ENCODE measurements at places on chromosomes 2 and 18. TPM values are rescaled to one million over a fixed set of nuclear protein-coding genes. Genes with fewer than 3 reads are reported as not detected.

DNA sequence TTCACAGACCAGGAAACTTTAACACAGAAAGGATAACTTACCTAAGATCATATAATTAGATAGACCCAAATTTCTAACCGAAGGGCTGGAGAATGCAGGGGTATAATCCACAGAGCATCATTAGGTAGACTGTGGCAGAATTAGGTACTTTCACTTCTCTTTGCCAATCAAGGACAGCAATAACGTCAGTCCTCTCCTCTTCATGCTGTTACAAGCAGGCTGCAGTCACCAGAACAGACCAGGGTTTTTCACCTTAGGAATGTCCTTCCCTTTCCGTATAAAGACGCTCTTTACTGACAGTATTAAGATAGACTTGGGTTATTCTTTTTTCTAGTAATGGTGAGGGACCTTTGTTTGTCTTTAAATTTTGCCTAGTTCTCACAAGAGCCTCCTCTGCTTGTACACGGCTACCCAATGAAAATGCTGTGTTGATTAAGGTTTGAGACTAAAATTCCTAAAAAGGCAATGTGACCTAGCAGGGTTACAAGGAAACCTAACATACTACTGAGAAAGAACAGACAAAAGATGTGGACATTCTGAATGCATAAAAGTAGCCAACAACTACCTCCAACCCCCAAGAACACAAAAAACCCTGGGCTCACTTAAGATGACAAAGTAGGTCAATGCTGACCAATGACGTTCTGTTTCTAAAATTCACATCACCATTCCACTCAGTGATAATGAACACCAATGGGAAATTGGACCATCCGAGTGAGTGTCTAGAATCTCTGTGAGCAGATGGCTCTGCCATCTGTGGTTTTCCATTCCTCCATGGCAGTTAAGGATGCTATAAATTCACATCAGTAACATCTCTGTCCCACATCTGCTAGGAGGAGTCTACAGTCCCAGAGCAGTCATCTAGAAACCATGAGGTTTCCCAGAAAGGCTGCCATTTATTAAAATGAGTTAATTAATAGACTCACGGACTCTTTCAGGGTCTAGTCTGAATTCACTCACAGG is 2.1 kb downstream of the PDIA6 start:
- DNase-seq = no peak

- DNase-seq = no peak
Measured at GRCh38 chr18:199768-200167, 41.4 kb downstream of the USP14 start.

DNA sequence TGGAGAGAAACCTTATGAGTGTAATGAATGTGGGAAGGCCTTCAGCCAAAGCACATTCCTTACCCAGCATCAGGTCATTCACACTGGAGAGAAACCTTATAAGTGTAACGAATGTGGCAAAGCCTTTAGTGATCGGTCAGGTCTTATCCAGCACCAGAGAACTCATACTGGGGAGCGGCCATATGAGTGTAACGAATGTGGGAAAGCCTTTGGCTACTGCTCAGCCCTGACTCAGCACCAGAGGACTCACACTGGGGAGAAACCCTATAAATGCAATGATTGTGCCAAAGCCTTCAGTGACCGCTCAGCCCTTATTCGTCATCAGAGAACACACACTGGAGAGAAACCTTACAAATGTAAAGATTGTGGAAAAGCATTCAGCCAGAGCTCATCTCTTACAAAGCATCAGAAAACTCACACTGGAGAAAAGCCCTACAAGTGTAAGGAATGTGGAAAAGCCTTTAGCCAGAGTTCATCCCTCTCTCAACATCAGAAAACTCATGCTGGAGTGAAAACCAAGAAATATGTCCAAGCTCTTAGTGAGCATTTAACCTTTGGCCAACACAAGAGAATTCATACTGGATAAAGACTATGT is 7.8 kb downstream of the ZNF892 start:
- DNase-seq = no peak

DNA sequence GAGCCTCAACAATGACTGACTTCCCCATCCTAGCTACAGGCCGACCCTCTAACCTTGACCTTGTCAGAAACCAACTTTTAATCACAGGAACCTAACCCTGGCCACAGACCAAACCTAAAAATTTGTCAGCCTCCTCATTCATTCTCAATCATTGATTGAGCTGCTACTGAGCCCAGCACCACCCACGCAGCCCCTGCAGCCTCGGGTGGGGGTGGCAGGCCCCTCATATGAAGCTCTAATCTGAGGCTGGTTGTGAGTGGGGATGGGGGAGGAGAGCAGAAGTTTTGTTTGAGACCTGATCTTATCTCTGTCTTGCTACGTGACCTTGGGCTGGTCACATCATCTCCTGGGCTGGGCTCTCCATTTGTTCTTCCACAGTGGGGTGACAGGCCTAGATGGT is 99.5 kb upstream of the EPAS1 start:
- no peak for DNase-seq

- DNase-seq = no peak
Measured at GRCh38 chr2:197450465-197450864, 2.9 kb upstream of the COQ10B start.

- no peak for DNase-seq
Measured at GRCh38 chr2:148865512-148865911, 9.5 kb upstream of the KIF5C start.

GRCh38 chr18:23229472-23229871 is 94.2 kb downstream of the CABLES1 start:
- DNase-seq = no peak

- DNase-seq = peak; percentile 67
Measured at GRCh38 chr18:8264861-8265411, 344.3 kb upstream of the RAB12 start.

DNA sequence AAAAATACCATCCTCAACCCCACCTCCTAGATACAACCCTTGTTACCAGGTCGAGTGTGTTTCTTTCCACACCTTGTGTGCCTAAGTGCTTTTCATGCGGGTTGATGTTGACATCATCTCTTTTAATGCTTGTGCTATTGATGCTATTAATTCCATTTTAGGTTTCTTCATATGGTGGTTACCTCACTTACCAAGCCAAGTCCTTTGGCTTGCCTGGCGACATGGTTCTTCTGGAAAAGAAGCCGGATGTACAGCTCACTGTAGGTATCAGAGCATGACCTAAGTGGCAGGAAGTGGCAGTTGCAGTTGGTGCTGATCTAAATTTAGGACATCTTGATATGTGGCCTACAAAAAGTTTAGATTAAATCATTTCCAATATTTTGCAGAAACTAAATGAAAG is 149.9 kb upstream of the TTC39C start:
- no peak for DNase-seq

DNA sequence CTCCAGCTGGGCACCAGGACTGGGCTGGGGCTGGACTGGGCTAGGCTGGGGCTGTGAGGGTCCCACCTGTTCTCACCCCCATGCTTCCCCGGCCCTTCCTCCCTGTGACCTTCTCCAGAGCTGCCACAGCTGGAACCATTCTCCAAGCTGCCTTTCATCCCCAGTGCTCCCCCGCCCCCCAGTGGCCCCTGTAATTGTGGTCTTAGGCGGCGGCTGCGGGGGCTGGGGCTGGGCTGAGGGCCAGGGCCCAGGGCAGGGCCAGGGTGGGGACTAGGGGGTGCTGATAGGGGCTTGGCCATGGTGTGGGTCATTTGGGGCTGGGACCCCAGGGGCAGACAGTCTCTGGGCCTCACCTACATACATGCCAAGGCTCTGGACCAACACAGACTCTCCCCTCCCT is 2.8 kb upstream of the WNT10A start:
- DNase-seq = no peak

- no peak for DNase-seq
Measured at GRCh38 chr2:40452786-40453185, 896 bp upstream of the SLC8A1 start.

GRCh38 chr18:58064406-58064998 is 20.5 kb downstream of the NEDD4L start:
- no peak for DNase-seq

DNA sequence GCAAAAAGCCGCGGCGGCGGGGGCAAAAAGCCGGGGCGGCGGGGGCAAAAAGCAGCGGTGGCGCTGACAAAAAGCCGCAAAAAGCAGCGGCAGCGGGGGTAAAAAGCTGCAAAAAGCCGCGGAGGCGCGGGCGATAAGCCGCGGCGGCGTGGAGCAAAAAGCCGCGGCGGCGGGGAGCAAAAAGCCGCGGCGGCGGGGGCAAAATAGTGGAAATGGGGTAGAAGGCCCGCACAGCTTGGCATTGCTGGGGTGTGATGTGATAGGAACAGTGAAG is 450.1 kb downstream of the ANKRD30B start:
- DNase-seq = no peak

DNA sequence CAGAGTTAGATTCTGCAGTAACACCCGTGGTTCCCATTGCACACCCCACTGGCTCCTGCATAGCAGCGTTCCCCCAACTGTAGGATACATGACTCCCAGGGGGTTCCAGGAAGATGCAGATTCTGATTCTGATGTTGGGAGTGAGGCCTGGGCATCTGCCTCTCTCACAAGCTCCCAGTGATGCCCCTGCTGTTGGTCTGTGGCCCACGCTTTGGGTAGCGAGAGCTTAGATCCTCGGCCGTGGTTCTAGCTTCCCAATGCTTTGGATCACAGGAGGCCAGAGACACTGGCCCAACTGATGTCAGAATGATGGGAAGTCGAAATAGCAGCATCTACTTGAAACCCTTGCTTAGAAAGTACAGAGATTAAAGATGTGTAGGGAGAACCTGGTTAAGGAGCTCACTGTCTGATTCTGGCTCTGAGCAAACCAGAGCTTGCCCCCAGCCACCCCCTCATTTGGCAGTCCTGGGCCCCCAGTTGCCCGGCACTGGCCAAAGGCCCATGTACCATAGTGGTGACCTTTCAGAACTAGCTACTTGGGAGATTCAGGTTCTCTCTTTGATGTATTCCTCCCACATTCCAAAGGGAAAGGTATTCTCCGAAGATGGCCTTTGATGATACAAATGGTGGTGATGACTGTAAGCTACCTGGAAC is 197.5 kb downstream of the FAM210A start:
- DNase-seq = no peak

DNA sequence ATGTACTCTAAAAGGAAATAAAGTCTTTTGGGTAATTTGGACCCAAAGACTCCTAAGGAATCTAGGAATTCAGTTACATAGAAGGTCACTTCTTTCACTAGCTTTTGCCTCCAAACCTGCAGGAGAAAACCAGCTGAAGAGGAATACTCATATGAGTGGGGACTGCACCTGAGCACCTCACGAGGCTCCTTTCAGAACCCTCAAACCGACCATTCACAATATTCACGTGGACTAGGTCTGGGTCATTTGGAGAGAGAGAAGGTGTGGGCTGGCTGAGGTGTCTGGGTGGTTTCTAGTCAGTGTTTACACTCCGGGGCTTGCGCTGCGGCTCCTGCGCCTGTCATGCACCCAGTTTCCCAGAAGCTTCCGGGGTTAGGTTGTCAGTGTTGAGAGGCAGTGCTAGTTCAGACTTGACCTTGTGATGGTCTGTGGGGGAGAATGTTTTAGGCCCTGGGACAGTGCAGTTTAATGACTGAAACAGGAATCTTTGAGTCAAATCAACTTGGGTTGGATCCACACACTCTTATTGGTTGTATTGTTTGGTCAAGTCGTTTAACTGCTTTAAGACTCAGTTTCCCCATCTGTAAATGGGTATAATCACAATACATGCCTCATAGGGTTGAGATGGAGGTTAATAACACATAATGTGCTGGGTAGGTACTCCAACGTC is 78.4 kb downstream of the LIMS1 start:
- DNase-seq = no peak

- DNase-seq = no peak
Measured at GRCh38 chr2:216918088-216918680, 58.3 kb upstream of the TNP1 start.

GRCh38 chr2:34950797-34951196 is 1351.7 kb upstream of the FAM98A start:
- no peak for DNase-seq

GRCh38 chr2:42089340-42089925 is 41.6 kb downstream of the PKDCC start:
- DNase-seq = peak; percentile 73

DNA sequence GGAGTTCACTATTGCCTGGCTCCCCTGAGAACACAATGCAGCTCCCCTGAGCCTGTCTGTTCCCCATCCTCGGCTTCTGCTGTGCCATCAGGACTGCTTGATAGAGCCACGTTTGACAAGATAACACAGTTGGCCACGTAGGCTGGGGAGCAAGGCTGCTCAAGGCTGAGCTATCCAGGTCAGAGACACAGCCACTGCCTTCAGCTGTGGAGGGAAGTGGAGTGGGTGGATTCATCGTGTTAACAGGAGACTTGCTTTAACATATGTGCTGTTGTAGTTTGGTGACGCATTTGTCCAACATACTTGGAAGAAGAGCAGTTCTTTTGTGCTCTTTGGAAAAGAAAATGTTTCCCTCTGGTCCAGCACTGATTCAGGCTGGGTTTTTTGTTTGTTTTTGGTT is 68.8 kb downstream of the WDSUB1 start:
- no peak for DNase-seq

Gene ANKRD53
- 2.1 TPM for polyA plus RNA-seq

Gene NOL4
- 0.62 TPM for polyA plus RNA-seq

Gene SLC14A1
- polyA plus RNA-seq = 15.3 TPM

Gene CXCR1
- polyA plus RNA-seq = not detected

Gene LYG2
- polyA plus RNA-seq = not detected

Gene HMSD
- not detected for polyA plus RNA-seq

Gene KLHL14
- 3.7 TPM for polyA plus RNA-seq

Gene GRP
- not detected for polyA plus RNA-seq

Gene C2orf66
- polyA plus RNA-seq = not detected

Gene RESP18
- polyA plus RNA-seq = not detected

Gene CABYR
- polyA plus RNA-seq = 0.82 TPM

Gene CHRNG
- polyA plus RNA-seq = not detected
